ENCODE measurements at places on chromosomes 5 and 9.

GRCh38 chr5:137808503-137809135, 54.5 kb upstream of the HNRNPA0 start:
- no peak for DNase-seq

DNA sequence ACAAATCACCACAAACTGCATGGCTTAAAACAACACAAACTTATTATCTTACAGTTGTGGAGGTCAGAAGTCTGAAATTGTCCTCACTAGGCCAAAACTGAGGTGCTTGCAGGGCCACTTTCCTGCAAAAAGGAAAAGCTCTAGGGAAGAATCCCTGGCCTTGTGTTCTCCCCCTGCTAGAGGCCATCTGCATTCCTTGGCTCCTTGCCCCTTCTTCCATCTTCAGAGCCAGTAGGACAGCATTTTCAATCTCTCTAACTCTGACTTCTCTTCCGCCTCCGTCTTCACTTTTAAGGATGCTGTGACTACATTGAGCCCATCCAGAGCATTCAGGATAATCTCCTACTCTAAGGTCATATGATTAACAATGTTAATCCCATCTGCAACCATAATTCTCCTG, 236.6 kb downstream of the CDK5RAP2 start:
- no peak for DNase-seq

GRCh38 chr9:134220311-134220710, 55.9 kb upstream of the RNU6ATAC start:
- DNase-seq = no peak

DNA sequence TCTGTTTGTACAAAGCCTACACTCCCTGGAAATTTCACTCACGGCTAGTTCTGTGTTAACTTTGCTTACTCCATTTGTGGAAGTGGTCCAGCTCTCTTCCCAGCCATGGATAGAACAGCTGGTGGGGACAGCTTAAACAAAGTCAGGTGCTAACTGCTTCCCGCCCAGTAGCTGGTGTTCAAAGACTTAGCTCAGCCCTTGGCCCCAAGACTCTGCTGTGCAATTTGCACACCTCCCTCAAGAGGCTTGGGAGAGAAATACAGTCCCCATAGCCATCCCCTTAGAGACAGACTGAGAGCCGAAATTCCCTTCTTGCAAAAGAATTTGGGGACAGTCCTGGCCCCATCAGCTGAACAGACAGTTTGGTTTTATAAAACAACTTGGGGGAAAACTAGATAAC, 73.8 kb upstream of the RAI14 start:
- DNase-seq = no peak

- DNase-seq = no peak
Measured at GRCh38 chr5:108747111-108747773, 455 bp upstream of the FER start.

GRCh38 chr5:73759771-73760170, 133.8 kb downstream of the ARHGEF28 start:
- no peak for DNase-seq

GRCh38 chr5:124263680-124264491, 482.6 kb downstream of the ZNF608 start:
- DNase-seq = no peak

DNA sequence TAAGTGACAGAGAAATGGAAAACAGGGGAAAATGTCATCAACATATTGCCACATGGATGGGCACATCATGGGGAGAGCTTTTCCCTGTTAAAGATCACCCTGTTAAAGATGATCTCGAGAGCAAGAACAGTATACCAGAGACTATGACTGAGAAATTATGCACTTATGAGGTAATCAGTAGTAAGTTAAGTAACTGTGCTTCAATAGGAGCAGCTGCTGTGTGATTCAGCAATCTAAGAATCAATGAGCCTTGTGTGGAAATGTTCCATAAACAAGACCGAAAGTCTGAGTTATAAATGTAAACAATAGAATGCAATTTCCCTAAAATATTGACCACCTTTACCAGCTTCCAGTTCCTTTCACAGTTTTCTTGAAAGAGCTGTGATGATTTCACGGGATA, 582.3 kb downstream of the CAAP1 start:
- DNase-seq = no peak

GRCh38 chr5:75054134-75054930, 2.0 kb upstream of the GCNT4 start:
- no peak for DNase-seq

GRCh38 chr5:80249901-80250300, 5.9 kb downstream of the SERINC5 start:
- DNase-seq = no peak

DNA sequence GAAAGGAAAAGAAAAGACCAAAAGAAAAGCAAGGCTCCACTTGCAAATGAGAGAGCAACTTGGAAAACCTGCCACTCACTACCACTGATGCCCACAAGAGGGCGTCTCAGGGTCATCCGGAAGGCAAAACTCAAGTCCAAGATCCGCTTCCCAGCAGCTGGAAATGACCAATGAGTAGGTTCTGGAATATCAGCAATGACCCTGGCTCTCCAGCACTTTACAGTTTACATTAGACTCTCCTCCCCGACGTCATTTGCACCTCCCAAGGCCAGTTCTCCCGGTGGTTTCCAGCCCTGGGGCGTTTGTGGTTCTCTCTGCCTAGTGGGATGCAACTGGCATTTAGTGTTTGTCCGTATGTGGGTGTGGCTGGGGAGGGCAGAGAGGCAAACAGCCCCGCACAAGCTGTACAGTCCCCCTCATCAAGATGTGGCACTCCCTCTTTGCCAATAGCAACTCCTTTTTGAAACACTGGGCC, 193.8 kb upstream of the ZNF618 start:
- no peak for DNase-seq

GRCh38 chr5:157550663-157551062, 24.9 kb downstream of the ADAM19 start:
- no peak for DNase-seq

DNA sequence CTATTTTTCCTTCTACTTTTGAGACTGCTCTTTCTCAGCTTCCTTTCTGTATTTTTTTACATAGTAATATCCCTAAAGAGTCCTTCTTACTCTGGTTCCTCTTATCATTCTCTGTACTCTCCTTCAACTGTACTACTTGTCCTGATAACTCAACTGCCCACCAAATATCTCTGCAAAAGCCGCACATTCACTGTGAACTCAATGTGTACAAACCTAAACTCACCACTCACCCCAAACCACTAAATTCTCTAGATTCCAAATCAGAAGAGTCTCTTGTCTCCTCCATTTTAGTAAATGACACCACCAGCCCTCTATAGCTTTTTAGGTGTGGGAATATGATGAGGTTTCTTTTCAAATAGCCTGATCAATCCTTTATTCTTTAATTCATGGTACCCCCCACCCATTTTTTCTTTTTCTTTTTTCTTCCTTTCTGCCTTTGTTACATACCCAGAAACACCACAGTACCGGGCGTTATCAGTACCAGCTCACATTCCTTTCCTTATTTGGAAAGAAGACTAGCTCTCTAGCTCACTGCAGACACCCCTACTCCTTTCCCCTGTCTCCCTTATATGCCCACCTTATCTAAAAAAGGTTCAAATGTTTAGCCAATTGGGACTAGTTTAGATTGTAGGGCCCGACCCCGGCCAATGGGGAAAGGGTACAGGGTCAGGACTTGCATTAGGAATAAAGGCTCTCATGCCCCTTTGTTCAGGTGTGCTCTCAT, 63.1 kb upstream of the RANBP6 start:
- no peak for DNase-seq

- no peak for DNase-seq
Measured at GRCh38 chr9:36969216-36969771, 64.8 kb downstream of the PAX5 start.

- no peak for DNase-seq
Measured at GRCh38 chr5:55231029-55231918, 2.1 kb downstream of the CCNO start.

- DNase-seq = no peak
Measured at GRCh38 chr5:176342766-176343458, 18.7 kb downstream of the KIAA1191 start.

GRCh38 chr5:135326296-135327254, 72.5 kb downstream of the MACROH2A1 start:
- no peak for DNase-seq

- no peak for DNase-seq
Measured at GRCh38 chr5:83102364-83102980, 25.1 kb downstream of the XRCC4 start.

- DNase-seq = no peak
Measured at GRCh38 chr9:137256856-137257255, 1.7 kb downstream of the NELFB start.

DNA sequence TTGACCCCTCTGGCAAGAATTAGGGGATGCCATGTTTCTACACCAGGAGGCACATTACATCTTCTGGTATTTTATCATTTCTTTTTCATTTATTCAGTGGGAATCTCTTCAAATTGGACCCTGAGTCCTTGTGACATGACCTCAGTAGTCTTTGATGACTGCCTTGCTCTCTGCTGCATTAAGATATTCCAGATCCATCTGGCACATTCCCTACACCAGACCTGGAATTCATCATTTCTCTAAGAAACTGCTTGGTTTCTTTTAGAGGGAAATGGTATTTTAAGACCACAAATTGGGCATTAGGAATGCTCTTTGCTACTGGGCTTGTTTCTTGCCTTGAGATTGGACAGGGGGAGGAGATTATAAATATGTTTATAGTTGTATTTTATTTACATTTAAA, 61.0 kb downstream of the GALNT10 start:
- no peak for DNase-seq

DNA sequence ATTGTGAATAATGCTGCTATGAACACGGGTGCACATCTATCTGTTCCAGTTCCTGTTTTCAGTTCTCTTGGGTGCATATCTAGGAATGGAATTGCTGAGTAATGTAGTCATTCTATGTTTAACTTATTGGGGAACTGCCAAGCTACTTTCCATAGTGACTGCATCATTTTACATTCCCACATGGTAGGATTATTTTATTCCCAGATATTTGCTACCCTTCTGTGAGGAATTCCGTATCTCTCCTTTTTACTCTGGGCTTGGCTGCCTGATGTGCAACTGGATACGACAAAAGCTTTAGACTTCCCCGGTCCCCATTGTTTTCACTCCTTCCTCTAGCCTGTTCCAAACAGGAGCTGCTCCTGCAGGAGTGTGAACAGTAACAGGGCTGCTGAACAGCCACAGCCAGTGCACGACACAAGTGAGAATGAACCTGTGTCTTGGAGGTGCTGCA, 7.2 kb downstream of the TAS2R1 start:
- no peak for DNase-seq

GRCh38 chr5:157708866-157709265, 22.4 kb upstream of the THG1L start:
- DNase-seq = no peak

DNA sequence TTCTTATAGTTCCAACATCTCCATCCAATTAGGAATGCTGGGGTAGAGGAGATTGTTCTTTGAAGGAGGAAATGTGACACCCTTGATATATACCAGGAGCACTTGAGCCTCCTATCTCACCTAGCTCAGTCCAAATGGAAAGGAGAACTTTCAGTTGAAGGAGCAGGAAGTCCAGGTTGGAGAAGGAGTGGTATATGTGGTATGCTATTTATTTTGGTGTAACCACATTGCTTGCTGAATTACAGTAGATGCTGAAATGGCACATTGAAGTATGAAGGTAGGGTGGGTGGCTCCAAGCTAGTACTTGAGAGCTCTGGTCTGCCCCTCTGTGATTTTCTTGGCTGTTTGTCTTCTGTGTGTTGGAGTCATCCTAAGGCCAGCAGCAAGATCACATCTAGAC, 6.1 kb downstream of the CSNK1G3 start:
- no peak for DNase-seq

GRCh38 chr5:131619102-131619501, 15.9 kb downstream of the RAPGEF6 start:
- DNase-seq = no peak

DNA sequence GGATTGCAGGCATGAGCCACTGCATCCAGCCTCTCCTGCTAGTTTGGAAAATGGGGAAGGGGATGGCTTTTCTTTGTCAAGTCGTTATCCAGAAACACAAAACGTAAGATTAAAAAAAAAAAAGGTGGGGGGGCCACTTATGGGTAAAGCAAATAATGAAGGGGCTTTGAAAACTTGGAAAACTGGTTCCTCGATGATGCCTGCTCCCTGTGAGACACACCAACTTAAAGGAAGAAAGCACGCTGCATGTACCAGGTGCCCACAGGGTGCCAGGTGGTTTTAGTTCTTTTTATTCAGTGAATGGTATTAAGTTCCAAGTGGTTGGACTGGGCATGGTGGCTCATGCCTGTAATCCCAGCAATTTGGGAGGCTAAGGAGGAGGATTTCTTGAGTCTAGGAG, 170.1 kb downstream of the GOLPH3 start:
- DNase-seq = no peak

- no peak for DNase-seq
Measured at GRCh38 chr5:41369799-41370198, 140.6 kb downstream of the PLCXD3 start.

DNA sequence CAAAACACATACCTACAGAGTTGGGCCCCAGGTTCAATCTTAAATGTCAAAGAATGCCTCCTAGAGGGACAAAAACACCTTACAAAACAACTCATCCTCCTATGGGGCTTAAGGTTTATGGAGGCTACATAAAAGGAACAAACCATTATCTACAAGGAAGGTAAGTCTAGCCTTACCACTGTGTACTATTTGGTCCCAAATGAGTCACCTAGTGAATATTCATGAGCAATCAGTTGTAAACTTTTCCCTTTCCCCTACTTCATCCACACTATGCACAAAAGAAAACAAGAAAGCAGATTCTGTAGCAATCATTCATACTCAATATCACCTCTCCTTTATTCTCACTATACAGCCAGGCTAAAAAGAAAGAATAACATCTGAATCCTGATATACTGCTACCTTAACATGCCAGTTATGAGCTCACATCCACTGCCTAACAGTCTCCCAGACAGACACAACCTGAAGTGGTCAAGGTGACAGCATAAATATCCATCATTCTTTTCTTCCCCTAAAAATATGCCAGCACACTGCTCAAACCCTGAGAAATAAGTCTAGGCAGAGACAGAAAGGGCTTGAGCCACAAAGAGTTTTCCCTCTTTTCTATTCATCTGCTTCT, 6.2 kb downstream of the OXCT1 start:
- DNase-seq = no peak

DNA sequence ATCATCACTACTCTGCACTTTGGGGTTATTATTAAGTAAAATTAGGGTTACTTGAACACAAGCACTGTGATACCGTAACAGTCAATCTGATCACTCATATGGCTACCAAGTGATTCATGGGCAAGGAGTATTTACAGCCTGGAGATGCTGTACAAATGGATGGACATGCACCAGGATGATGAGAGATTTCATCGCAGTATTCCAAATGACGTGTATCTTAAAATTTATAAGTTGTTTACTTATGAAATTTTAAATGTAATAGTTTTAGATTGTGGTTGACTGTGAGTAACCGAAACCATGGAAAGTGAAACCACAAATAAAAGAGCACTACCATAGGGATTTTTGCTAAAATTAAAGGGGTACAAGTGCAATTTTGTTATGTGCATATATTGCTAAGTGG, 462.2 kb upstream of the PTGER4 start:
- DNase-seq = no peak
